ENCODE measurements at places on chromosomes 5 and 9. TPM values are rescaled to one million over a fixed set of nuclear protein-coding genes. Genes with fewer than 3 reads are reported as not detected.

RECK gene
- total RNA-seq = 5.2 TPM

BTNL9 gene
- total RNA-seq = 30.4 TPM

FAM53C gene
- 24.4 TPM for total RNA-seq

UBE2QL1 gene
- 17.3 TPM for total RNA-seq

PCDHA12 gene
- total RNA-seq = not detected

SLU7 gene
- 42.2 TPM for total RNA-seq

LCN12 gene
- 5.5 TPM for total RNA-seq

PCA3 gene
- not detected for total RNA-seq

EEIG1 gene
- total RNA-seq = 27.4 TPM

TEK gene
- 18.8 TPM for total RNA-seq

CFAP77 gene
- 0.70 TPM for total RNA-seq
